ENCODE measurements at places on chromosomes 6 and 20. TPM values are rescaled to one million over a fixed set of nuclear protein-coding genes. Genes with fewer than 3 reads are reported as not detected.

DNA sequence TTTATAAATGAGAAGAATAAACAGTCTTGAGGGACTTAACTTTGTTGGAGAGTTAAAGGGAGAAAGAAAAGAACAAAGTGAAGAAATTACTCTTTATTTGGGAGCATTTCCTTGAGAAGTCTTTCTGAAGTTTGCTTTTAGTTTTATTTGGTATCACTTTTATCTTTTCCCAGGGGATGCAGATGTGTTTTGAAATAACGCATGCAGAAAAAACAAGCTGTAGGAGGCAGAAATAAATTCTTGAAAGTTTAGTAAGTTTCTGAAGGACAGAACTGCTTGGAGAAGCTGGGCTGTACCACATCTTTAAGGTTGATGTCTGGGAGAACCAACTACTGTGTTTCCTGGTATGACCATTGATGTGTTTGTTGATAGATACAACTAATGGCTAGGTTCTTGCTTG lies 75.0 kb downstream of the PLCB4 start:
- no peak for DNase-seq

Gene SULF2
- 257 TPM for total RNA-seq

Gene PACRG
- 7.4 TPM for total RNA-seq

- no peak for DNase-seq
Measured at GRCh38 chr20:2986466-2986865, 57.0 kb upstream of the GNRH2 start.

Gene HLA-DQA2
- total RNA-seq: 6.4 TPM

DNA sequence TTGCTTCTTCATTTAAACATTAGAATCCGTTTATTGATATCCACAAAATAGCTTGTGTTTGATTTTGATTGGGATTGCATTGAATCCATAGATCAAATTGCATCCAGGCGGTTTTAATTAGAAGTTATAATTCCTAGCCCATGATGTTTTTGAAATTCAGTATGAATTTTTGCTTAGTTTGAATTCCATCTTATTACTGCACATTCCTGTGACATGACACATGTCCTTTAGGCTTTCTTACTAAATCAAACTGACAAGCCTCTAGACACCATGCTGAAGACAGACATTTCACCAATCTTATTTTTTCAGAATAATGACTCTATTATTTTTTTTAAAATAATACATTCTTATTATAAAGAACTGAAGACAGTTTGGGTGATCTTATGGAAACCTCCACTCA lies 21.4 kb upstream of the PI16 start:
- DNase-seq: no peak

DNA sequence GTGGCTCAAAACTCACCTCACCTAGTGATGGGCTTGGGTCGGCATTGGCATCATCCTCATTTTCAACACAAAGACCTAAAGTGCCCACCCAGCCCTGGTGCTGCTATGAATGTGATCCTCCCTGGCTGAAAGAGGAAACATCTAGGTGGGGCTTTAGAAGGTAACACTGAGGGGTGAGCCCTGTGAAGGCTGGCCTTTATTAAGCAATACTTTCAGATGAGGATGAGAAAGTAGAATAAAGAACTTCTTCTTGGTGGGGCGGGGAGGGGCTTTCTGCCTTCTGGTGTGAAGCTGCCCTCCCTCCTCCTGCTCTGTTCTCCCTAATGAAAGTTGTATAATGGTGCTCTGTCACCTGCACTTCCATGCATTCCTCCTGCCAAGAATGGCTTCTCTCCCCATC lies 133.0 kb upstream of the TRAF3IP2 start:
- DNase-seq: no peak

DNA sequence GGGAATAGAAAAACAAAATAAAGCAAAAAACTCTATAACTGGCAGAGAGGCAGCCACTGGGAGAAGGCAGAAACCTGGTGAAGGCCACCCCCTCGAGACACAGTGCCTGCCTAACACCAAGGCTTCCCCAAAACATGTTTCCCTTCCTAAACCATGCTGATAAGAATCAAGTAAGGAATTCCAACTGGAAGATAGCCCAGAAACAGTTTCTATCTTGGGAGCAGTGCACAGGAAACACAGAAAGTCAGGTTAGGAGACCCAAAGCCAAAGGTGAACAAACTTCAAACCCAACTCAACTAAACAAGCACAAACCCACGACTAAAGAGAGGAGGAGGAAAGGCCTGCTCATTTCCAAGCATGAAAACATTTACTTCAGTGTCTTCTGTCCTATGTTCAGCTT lies 433.7 kb upstream of the RGS17 start:
- DNase-seq: no peak

- no peak for DNase-seq
Measured at GRCh38 chr6:142455957-142456589, 154.3 kb downstream of the ADGRG6 start.
